Common myeloid progenitor, CD34-positive (primary cell): ENCODE measurements at places on chromosomes 5 and 9.

DNA sequence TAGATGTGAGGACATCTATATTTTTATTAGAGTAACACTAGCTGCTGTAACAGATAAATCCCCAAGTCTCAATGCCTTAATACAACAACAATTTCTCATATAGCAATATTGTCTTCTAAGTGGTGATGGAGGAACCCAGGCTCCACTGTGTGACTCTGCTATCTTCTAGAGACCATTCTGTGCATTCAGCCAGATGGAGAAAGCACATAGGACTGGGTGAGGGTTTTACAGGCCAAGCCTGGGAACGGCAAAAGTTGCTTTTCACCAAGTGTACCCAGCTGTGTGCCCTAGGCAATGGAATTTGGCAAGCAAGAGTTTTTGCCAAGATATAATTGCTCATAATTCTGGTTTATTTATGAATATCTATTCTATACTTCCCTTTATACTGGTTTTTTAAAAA lies 11.7 kb downstream of the RBM22 start:
- no peak for DNase-seq

DNA sequence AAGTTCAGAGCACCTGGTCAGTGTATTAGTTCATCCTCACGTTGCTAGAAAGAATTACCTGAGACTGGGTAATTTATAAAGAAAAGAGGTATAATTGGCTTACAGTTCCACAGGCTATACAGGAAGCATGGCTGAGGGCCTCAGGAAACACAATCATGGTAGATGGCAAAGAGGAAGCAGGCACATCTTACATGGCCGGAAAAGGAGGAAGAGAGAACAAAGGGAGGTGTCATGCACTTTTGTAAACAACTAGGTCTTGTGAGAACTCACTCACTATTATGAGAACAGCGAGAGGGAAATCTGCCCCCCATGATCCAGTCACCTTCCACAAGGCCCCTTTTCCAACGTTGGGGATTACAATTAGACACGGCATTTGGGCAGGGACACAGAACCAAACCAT lies 28.8 kb upstream of the CAVIN4 start:
- peak; percentile 2 for DNase-seq

DNA sequence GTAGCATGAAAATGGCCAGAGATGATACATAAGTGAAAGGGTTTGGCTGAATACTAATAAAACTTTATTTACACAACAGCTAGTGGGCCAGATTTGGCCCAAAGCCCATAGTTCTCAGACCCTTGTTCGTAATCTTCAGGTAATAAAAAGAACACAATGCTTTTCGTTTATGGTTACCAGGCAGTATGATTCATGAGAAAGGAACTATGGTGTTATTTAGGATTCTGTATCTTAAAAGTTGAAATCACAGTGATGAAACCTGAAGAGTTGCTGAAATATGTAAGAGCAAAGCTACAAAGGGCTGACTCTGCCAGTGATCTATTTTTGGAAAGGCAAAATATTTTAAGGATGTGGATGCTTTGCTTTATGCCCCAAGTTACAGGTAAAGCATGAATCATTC lies 192.7 kb downstream of the SMC2 start:
- no peak for DNase-seq

DNA sequence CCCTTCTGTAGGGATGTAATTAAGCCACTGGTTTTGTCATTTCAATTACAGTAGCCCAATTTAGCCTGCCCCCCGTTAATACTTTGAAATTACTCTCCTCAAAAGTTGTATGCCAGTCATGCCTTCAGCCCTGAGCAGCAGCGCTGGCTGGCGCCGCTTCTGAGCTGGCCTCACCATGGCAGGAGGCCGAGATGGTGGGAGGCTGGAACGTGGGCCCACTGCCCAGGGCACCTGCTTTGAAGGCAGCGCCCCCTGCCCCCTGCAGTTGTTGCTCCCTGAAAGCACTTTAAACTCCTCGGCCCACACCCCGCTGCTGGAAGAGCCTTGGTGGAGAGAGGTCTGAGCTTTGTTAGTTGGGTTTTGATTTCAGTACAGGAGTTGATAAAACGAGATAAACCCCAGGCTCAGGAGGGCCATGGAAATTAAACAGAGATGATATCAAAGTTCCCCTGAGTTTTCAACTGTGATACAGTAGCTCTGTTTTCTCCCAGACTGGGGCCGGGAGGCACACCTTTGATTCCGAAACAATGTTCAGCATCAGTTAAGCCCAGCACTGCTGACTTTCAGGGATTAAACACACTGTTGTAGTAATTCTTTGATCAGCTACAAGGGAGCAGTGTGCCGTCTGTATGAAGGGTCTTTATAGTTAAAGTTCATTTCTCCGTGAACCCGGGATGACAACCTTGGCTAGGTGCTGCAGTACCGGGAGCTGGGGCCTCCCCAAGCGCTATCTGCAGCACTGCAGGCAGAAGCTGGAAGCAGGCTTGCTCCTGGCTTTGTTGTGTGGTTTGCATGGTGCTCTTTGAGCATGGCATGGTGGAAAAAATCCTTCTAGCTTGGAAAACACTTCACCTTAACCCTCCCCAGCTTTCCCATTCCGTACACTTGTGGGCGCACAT lies 9.5 kb downstream of the MVB12B start:
- DNase-seq = no peak

DNA sequence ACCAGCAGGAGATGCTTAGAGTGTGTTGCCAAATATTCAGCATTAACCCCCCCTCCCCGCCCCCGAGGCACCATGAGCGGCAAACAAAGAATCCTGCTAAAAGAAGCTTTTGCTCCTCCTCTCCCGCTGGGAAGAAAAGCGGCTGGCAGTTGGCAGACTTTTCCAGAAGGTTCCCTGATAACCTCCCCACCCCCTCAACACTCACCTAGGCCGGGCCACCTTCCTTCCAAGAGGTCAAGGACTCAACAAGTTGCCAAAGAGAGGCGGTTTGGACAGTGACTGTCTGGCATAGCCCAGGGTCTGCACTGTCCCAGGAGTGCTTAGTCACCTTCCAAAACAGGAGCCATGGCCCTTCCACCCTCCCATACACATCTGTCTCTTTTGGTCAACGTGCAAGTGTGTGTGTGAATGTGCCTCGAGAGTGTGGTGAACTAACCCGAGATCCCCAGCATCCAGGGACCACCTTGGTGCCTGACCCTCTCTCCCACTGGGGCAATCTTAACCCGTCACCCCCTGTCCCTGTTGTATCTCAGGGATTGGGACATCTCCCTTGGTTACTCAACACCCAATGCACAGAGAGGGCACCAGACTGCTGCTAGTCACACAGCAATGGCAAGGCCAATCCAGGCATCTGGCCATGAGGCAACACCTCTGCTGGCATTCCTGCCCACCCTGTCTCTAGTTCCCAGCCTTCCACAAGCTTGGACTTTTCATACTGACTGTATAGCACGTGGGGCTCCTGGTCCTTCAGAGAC lies 18.9 kb downstream of the CAMK2A start:
- no peak for DNase-seq

DNA sequence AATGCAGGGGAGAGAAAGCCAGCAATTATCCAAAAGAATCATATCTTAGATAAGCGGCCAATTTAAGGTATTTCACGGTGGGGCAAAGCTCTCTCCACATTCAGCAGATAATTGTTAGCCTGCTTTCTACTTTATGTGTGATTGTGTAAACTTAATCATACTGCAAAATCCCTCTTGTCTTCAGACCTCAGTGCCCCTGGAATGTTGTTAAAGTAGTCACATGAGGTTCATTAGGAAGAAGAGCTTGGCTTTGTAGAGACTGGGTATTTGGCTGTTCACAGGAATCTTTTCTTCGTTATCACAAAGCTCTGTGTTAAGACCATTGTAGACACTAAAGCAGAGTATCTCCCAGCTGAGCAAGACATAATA lies 127.0 kb downstream of the RFK start:
- no peak for DNase-seq

DNA sequence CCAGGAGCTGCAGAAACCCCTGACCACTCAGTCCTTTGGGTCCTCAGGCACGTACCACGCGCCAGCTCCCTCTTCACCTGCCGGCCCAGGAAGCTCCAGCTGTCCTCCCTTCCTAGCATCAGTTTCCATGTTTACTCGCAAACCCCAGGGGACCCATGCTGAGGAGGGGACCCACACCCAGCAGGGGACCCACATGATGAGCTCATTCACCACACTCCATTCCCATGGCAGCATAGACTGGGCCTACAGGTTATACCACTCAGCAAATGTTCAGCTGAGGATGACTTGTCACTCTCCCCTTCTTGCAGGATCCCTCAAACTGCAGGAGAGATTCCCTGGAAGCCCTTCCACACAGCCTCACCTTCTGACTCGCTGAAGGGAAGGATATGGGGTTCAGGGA lies 73.5 kb upstream of the GALNT10 start:
- no peak for DNase-seq

DNA sequence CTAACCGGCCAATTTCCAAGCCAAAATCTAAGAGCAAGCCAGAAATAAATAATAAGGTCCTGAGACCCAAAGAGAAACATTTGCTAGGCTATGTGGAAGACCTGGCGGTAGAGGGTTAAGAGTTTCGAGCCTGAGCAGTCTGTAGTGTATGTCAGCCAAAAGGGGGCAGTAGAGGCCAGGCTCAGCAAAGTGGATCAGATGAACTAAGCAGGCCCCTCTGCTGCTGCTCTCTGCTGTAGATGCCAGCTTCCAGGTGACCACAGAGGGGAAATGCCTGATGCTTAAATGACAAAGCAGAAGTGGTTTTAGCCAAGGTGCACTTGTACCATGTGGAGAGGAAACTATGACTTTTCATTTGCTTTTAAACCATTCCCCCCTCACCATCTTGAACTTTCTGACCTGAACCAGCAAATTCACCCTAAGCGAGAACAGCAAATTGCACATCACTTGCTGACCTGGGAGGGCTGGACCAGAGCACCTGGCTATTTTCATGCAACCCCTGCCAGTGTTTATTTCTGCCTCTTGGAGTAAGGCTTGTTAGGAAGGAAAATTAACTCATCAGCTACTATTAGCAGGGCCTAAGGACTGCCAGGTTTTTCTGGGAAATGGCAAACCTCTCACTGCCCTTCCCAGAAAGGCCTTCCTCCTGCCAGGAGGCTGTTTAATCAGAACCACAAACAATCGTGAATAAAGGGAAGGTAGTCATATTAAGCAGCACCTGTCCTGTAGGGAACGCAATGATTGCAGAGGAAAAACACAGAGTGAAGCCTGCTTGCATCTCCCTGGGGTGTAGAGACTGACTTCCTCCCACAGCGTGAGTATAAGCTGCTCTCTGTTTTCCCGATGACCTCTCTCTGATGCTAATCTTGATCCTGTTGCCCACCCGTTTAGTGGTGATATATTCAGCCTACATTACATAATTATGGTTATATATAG lies 818.2 kb downstream of the TLR4 start:
- DNase-seq = peak; percentile 99

DNA sequence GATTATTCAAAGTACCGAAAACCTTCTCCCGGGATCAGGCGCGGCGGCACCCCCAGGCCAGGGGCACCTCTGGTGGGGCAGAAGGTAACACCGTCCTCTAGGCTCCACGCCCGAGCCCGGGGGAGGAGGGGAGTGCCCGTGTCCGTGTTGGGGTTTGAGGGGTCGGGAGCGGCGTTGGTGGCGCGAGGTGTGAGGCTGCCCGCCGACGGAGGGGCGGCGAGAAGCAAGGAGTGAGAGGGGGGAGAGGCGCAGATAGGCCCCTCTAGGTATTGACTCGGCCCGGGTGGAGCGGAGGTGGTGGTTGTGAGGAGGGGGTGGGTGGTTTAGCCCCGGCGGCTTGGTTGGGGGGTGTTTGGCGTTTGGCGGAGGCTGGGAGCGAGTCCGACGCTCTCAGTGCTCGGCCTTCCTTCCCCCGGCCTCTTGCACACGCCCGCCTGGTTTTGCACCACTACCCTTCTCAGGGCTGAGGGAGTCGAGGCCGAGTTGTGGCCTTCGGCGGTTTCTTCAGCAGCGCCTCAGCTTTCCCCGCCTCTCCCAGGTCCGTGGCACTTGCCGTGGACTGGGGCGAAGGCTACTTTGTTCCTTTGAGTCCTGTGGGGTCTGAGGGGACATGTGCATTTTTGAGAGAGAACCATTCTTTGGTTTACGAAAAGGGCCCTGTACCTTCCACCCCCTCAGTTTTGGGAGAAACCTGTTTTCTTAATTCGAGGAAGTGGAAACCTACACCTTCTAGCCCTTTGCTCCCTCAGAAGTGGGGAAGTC lies 450 bp downstream of the GPBP1 start:
- DNase-seq = no peak

DNA sequence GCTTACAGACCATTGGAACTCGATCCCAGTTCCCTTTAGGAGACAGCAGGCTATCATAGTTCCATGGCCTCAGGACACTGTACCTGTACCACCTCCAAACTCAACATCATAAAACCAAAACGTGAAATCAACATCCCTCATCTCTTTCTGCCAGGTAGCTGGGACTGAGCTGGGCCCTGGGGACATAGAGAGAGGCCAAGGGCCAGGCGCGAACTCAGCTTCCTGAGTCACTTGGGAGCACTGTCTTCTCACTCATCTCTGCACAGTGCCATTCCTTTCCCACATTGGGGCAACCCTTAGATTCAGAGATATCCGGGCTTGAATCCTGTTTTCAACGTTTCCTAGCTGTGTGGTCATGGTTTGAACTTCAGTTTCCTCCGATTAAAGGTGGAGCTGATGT lies 12.2 kb downstream of the DAB2IP start:
- DNase-seq = no peak

GRCh38 chr9:87076825-87077224 lies 129.5 kb upstream of the GAS1 start:
- DNase-seq = no peak

GRCh38 chr5:170479484-170479883 lies 24.3 kb upstream of the KCNIP1 start:
- DNase-seq = peak; percentile 39

GRCh38 chr9:126326228-126327005 lies at the start of gene MVB12B:
MVB12B (plus strand) TSS chr9:126326829; CDS start chr9:126326930, 101 bp downstream.
- DNase-seq = peak; percentile 64

- no peak for DNase-seq
These were observed 91.6 kb downstream of the ROR2 start for GRCh38 chr9:91858213-91859030.

GRCh38 chr5:171162165-171162564 lies 146.9 kb upstream of the TLX3 start:
- DNase-seq = no peak

DNA sequence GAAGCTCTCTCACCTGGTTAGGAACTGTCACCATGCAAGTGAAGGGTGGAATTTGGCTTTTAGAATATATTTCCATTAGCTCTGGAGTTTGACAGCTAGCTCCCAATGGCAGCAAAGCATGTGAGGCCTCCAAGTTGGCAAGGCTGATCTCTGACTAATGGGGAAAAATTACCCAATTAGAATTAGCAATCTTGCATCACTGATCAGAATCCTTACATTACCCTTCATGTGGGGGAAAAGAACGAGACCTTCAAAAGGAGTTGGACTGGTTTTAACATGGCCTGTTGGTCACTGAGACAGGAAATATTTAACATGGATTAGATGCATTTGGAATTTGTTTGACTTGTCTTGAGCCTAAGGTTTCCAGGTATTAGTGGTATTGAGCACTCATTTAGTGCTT lies 192.3 kb upstream of the GDNF start:
- no peak for DNase-seq
